ENCODE measurements at places on chromosomes 11 and 22.

DNA sequence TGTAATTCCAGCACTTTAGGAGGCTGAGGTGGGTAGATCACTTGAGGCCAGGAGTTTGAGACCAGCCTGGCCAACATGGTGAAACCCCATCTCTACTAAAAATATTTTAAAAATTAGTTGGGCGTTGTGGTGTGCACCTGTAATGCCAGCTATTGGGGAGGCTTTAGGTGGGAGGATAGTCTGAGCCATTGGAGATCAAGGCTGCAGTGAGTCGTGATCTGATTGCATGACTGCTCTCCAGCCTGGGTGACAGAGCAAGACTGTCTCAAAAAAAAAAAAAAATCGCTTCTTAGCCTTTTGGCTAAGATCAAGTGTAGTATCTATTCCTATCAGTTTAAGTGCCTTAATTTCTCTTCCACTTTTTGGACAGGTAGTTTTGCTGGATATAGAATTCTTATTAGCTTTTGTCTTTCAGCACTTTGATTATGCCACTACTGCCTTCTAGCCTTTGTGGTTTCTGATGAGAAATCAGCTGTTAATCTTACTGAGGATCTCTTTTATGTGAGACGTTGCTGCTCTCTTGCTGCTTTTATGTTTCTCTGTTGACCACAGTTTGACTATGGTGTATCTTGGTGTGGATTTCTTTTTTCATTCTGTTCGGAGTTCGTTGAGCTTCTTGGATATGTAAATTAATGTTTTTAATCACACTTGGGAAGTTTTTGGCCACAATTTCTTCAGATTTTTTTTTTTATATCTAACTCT, 24.7 kb downstream of the CHEK1 start:
- DNase-seq: no peak

- DNase-seq: no peak
Observed at GRCh38 chr11:61896665-61897386, 5.5 kb upstream of the FADS3 start.

DNA sequence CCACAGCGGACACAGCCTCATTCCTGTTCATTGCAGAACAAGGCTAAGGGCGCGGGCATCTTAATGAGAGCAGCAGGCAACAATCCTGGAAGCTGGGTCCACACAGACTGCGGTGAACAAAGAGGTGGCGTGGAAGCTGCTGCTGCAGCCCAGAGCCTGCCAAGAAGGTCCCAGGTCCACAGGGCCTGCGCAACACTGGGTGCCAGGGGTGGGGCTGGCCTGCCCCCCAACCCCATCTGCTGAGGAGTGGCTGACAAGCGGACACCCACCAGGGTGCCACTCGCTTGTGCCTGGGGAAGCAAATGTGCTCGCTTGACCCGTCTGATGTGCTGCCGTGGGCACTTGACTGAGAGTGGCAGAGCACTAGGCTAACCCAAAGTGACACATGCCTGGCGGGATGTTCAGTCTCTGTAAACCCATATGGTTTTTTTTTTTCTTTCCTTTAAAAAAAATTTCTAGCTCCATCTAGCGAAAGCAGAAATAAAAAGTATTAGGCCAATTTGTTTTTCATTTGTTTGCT, 83.2 kb upstream of the PITPNB start:
- DNase-seq: no peak

DNA sequence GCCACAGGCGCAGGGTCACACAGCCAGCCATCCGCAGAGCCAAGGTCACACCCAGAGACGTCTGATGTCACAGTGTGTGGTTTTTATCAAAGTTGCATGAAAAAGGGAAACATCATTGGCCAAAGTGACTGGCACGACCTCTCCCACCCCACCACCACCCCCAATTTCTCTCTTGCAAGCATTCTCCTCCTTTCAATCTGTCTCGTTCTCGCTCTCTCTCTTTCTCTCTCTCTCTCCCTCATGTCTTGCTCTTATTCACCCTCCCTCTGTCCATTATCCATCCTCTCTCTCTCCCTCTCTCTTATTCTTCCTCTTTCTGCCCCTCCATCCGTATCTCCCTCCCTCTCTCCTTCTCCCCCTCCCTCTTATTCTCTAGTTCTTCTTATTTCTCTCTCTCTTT, 40.6 kb downstream of the MN1 start:
- DNase-seq: no peak

DNA sequence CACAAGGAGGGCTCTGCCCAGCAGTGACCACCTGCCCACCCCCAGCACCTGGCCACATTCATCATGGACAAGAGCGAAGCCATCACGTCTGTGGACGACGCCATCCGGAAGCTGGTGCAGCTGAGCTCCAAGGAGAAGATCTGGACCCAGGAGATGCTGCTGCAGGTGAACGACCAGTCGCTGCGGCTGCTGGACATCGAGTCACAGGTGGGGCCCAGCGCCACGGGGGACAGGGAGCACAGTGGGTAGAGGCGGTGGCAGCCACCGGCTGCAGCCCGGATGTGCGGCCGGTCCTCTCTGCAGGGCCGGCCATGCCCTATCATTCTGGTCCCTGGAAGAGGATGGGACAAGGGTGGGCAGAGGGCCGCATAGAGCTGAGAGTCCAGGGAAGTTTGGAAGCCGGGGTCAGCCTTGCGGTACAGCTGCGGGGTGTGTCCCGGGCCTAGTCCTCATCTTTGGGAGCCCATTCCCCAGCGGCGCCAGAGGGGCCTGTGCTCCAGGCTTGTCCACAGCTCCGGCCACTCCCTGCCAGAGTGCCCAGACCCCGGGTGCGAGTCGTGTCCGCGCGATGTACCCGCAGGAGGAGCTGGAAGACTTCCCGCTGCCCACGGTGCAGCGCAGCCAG, 14.1 kb downstream of the EPS8L2 start:
- no peak for DNase-seq

DNA sequence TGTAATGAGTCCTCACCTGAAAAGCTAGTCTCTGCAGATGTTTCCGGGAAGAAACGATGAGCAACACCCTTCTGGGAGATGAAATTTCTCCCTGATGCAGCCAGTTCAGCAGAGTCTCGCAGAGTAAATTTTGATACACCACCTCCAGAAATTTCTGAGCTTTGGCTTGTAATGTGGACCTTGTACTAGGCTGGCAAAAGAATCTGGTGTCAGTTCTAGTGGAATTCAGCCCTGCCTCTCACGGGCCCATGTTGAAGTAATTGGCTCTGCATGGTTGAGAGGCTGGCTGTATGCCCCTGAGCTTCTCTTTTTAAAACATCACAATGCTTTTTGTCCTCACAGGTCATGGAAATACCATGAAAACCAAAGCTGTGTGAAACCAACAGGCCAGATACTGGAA, at the start of gene GLYAT:
Gene GLYAT (minus strand): TSS at position 125 of the 400 bp plus-strand sequence. CDS start 7,447 bp downstream, outside the sequence.
- no peak for DNase-seq

DNA sequence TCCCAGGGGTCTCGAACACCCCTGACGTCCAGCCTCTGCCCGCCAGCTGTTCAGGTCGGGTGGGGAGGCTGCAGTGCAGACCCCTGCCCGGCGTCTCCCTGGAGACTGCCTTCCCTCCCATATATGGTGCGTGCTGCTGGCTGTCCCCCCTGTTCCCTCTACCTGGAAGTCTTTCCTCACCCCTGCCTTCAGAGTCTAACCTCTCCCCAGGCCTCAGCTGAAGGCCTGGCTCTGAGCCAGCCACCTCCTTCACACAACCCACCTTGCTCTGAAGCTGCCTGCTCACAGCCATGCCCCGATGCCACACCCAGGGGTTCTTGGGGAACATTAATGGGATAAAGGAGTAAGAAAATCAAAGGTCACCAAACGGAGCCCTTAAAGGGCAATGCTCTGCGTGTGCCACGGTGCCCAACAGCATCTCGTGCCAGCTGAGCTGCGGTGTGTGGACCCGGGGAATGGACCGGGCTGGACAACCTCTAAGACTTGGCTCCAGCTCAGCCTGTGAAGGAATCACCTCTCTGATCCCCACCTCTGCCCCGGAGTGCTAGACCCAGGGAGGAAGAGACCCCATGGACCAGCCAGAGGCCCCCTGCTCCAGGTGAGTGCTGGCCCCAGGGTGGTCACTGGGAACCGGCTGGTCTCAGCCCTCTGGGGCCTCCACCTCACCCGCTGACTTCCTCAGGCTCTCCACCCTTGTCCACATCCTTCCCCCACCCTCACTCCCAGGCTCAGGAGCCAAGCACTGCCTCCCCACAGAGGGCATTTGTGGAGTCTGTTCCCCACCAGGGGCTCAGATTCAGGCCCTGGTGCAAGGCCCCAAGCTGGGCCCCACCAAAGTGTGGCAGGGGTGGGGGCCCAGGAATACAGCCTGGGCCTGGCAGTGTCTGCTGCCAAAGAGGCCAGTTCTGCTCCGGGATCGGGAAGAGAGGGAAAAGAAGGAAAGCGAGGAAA, at the start of gene NLRP6:
Gene NLRP6 (plus strand): TSS at position 407 of the 951 bp plus-strand sequence. CDS start 163 bp downstream, at position 570.
- DNase-seq: no peak

GRCh38 chr11:107430525-107430924, 27.1 kb downstream of the CWF19L2 start:
- DNase-seq: no peak

GRCh38 chr22:44848296-44848741, 95.9 kb downstream of the ARHGAP8 start:
- DNase-seq: no peak

GRCh38 chr11:114059278-114059983, at the start of gene ZBTB16:
Gene ZBTB16 (plus strand): TSS chr11:114059711. CDS start chr11:114063301, 3,590 bp downstream.
- DNase-seq: peak; percentile 90

GRCh38 chr11:79397252-79397651, 43.6 kb downstream of the TENM4 start:
- DNase-seq: no peak

DNA sequence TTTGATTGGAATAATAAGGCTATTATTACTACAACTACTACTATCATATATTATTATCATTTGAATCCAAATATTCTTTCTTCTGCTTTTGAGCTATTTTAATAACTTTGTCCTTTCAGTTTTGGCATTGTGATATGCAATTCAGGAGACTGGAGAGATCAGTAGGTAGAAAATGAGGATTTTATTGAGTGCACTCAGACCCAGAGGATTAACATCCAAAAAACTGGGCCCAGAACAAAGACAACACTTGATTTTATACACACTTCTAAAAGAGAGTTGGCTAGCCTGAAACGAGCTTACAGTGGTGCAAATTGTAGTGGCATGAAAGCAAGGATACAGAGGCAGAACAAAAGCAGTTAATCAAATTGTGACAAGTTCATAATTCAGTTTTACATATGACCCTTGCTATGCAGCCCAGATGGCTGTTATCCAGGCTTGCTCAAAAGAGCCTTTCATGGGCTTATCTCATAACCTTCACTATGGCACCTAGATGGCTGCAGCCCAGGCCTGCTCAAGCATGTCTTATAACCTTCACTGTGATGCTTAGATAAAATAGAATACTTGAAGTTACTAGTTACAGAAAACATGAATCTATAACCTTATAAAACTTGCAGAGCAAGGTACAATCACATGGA, 796.3 kb upstream of the RAG2 start:
- peak; percentile 24 for DNase-seq

DNA sequence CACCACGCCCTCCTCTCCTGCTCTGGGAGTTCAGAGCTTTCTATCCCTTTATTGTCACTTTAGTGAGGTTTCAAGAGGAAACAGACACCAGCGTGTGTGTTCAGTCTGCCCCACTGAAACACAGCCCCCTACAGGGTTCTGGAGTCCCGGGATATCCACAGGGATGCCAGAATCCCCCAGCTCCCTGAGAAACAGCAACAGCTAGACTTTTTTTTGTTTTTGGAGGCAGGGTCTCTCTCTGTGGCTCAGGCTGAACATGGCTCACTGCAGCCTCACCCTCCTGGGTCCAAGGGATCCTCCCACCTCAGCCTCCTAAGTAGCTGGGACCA, 10.4 kb downstream of the SULT4A1 start:
- DNase-seq: no peak

DNA sequence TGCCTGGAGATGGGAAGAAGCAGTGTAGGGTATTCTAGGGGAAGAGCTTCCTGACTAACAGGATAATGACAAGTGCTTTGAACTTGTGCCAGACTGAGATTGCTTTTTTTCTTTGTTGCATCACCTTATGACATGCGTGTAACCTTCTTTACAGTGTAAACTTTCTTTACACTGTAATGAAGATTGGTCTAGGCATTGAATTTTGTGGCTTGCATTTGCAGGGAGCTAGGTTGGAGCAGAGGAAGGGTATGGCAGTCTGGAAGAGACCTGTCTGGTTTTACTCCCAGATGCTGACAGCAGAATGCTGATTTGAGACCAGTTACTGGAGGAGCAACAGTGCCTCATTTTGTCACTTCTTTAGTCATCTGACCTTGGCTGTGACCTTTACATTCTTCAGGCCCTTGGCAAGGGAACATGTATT, 5.6 kb downstream of the DDB2 start:
- peak; percentile 62 for DNase-seq

- DNase-seq: peak; percentile 88
Observed at GRCh38 chr11:113974741-113975470, at the start of gene HTR3A. Gene HTR3A (plus strand): TSS chr11:113975108. CDS start chr11:113975326, 218 bp downstream.

- DNase-seq: no peak
Observed at GRCh38 chr11:111715142-111715816, 50.9 kb downstream of the PPP2R1B start.

DNA sequence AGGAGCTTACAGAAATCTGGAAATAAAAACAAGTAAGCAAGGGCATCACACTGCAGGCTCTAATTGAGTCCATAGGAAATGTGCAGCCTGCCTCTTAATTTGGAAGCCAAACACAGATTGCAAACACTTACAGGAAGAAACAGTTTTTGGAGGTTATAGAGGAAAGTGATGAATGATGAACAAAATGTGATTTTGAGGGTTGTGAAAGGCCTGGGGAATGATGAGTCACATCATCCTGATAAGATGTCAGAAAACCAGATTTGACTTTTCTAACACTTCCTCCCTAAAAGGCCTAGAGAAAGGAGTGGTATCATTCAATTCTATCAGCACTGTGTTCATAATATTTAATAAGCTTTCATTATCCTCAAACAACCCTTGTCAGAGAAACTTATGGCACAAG, 96.6 kb upstream of the POU2AF2 start:
- DNase-seq: no peak

DNA sequence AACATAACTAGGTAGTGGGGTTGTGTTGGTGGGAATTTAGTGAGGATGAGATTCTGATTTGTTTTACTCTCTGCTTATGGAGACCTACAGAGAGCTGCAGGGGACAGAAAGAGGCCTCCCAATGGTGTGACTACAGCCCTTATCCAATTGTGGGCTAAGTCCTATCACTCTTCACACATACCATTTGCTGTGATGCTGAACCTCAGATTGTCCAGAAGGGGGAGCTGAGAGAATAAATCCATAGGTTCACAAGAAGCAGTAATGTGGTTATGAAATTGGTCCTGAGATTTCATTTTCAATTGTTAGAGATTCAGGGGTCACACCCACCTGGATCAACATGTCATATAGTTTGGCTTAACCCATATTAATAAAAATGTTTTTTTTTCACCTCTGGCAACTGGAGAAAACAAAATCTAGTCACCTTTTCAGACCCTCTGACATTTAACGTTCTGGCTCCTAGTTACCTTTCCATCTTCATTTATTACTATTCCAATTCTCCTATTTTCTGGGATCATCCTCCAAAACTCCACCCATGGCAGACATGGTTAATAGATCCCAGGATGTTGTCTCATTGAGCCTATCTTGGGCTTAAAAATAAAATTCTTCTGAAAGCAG, 53.3 kb upstream of the PTPN5 start:
- peak; percentile 50 for DNase-seq

Measured in A673 (cell line).